ENCODE measurements at places on chromosomes 12 and 14. TPM values are rescaled to one million over a fixed set of nuclear protein-coding genes. Genes with fewer than 3 reads are reported as not detected.

The CELA1 gene
- total RNA-seq = not detected

The SERPINA10 gene
- total RNA-seq = not detected

The HCAR1 gene
- 0.41 TPM for total RNA-seq

The MIP gene
- 0.41 TPM for total RNA-seq
